ENCODE measurements at places on chromosomes 6 and 20.

DNA sequence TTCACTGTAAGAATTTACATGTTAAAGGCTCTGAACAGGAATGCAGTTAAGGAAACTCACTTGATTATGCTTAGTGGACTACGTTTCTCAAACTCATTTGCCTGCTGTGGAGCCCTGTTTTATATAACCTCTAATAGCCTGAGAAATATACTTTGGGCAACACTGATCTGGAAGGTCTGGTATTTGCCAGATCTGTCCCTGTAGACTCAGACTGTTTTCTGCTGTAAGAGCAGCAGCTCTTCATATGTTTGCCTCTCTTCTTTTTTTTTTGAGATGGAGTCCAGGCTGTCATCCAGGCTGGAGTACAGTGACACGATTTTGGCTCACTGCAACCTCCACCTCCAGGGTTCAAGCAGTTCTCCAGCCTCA, 10.1 kb downstream of the TTPAL start:
- DNase-seq, result no peak

DNA sequence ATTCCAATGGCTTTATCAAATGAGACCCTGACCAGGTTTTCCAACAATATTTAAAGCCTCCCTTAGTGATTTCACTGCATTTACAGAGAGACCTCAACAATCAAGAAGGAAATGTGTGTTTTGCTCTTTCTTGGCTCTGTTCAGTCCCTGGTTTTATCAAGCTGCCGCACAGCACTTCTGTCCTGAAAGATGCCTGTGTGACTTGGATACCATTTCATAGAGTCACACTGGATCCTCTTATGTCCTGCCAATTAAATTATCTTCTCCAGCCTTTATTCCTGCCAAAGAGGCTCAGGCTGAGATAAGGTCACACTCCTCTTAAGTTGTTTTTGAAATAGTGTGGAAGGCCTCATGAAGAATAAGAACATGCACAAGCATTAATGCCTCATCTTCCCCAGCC, 197.0 kb upstream of the RNF217 start:
- no peak for DNase-seq

DNA sequence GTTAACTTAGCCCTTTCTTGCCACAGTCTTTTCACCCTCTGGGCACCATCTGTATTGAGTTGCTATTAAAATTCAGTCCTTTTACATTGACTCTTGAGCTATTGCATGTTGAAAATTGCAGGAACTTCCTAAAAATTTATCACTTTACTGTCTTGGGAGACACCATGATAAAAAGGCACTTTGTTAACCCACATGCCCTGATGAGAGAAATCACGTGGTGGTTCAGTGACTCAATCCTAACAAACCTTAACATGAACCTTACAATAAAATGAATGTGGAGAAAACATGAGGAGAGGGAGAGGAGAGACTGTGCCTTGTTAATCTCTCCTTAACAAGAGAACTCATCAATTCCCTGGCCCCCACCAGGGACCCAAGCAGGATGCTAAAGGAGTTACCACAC, 30.8 kb downstream of the GSTA4 start:
- no peak for DNase-seq

- no peak for DNase-seq
These were observed 52.2 kb downstream of the MYH7B start for GRCh38 chr20:35007891-35008290.

- DNase-seq, result no peak
These were observed 69.3 kb upstream of the BLCAP start for GRCh38 chr20:37596890-37597536.

DNA sequence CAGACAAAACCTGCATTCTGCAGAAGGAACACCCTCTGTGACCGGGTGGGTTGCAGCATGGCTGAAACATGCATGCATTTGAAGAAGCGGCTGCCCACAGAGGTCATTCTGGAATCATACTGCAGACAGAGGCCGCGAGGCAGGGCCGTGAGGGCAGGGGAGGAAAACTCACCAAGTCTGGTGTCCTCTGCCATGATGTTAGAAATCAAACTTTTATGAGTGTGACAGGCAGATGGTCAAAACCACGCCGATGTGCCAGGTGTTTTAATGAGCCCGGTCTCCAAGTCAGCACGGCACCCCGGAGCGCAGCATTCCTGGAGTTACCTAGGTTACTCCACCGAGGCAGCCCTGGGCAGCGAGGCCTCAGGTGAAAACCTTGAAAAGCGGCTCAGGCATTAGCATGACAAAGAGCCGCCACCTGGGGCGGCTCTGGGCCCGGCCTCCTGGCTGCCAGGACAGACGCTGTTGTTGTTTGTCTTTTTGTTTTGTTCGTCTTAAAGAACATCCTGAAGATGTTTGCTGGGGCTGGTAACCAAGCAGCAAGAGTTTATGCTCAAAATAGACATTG, 255.6 kb downstream of the ERMARD start:
- DNase-seq, result no peak

DNA sequence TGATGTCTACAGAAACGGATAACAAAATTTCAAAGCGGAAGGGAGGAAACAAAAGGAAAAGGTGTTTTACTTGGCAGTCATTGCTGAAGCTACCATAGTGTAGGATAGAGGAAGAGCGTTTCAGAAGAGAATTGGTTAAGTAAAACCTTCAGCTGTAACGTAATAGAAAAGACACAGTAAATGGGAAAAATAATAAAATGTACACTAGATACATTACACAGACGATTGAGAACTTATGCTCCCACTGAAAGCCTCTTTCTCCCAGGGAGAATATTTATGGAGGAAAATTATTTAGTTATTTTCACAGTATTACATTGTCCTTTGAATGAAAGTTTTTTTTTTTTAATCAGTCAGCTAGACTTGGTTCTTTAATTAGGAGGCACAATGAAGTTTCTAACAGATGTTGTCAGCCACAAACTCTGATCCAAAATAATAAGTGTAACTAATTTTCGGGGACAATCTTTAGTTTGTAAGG, 90.7 kb upstream of the PRDM1 start:
- no peak for DNase-seq

- DNase-seq, result no peak
These were observed 6.1 kb downstream of the KLHL31 start for GRCh38 chr6:53659458-53659857.

GRCh38 chr6:144768551-144769075, 483.5 kb downstream of the UTRN start:
- no peak for DNase-seq

GRCh38 chr6:132495604-132496079, 17.3 kb downstream of the STX7 start:
- no peak for DNase-seq

GRCh38 chr6:157139054-157139708, 184.1 kb downstream of the TMEM242 start:
- DNase-seq, result peak; percentile 17

GRCh38 chr6:163753430-163753829, 338.9 kb downstream of the QKI start:
- no peak for DNase-seq

GRCh38 chr6:1644516-1645060, 34.9 kb downstream of the FOXC1 start:
- no peak for DNase-seq

DNA sequence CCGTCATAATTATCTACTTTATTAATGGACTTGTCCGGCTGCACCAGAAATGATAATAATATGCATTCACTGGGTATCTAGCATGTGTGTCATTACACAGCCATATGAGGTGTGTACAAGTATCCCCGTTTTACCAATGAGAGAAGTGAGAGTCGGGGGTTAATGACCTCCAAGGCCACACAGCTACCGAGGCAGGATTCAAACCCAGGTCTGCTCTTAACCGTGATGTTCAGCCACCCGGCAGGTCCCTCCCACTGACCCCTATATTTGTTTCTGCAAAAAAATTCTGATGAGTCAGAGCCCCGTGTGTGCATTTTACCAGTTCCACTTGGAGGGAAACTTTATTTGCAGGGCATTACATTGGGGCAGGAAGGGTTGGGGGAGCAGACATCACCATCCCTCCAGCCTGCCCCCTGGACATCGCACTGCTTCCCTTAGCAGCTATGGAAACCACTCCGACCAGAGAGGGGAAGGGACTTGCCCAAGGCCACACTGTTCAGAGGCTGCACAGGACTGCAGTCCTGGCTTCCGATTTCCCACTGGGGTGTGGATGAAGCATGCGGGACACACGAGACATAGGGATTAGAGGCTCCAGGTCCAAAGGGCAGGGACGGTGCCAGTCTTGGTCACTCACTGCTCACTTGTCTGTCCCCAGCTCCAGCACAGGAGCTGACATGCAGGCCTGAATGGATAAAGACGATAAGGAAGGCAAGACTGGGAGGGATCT, 10.1 kb upstream of the SRC start:
- DNase-seq, result peak; percentile 48

GRCh38 chr6:54717849-54718455, 128.6 kb upstream of the FAM83B start:
- DNase-seq, result peak; percentile 48

- DNase-seq, result peak; percentile 79
These were observed 1.5 kb downstream of the VARS2 start for GRCh38 chr6:30915591-30915946.

DNA sequence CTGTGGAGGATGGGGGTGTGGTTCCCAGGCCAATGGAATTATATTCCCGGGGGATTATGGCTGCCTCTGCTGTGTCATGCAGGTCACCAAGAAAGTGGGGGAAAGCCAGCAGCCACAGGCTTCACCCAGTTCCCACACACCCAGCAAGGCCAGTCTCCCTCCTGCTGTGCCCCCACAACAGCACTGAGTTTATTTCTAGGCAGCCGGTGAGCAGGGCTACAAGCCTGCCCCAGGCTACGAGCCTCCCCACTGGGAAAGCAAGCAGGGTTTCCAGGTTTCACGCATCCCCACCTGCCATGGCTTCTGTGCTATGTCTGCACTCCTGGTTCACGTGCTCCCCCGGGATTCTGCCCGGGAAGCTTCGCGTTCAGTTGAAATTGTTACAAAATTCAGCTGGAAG, 72.6 kb downstream of the ERMARD start:
- DNase-seq, result no peak
